MG63 (cell line): ENCODE measurements at places on chromosomes 12 and 14. TPM values are rescaled to one million over a fixed set of nuclear protein-coding genes. Genes with fewer than 3 reads are reported as not detected.
A peak's percentile ranks its signal among the peaks of the same experiment; 100 is the strongest.

SNRNP35 gene
- 2.8 and 16.4 TPM in 2 replicates for total RNA-seq

CPNE6 gene
- total RNA-seq, result not detected in 2 replicates

- no peak for DNase-seq
Observed at GRCh38 chr14:61438497-61438859, 117.1 kb downstream of the PRKCH start.

GRCh38 chr14:69537900-69538299 is 36.8 kb downstream of the CCDC177 start:
- no peak for DNase-seq

DNA sequence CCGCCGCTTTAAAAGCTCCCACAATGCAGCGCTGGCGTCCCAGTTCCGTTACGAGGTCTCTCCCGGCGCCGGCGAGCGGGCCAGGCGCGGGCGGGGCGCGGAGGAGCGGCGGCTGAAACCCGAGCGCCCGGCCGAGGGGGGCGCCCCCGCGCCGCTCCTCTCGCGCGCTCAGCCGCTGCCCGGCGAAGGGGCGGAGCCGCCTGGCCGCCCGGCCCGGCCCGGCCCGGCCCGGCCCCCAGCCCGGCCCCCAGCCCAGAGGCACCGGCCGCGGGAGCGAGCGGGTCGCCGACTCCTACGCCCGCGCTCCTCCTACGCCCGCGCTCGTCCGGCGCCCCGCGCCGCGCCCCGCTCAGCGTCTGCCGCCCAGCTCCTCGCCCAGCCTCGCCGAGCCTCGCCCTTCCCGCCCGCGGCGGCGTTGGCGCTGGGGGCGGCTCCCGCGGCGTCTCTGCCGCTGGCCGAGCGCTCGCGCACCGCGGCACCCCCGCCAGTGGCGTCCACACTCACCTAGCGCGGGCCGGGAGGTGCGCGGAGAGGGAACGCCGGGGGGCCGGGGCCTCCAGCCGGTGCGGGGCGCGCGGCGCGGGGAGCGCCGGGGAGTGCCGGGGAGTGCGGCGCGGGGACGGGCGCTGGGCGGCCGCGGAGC is at the start of gene RASSF8:
Gene RASSF8, plus strand, starts transcription at position 255 of the 643 bp plus-strand sequence. CDS start 96,662 bp downstream, outside the sequence.
- DNase-seq, result peak; percentile 82

GRCh38 chr14:58746261-58746660 is 108.5 kb downstream of the DACT1 start:
- no peak for DNase-seq

DNA sequence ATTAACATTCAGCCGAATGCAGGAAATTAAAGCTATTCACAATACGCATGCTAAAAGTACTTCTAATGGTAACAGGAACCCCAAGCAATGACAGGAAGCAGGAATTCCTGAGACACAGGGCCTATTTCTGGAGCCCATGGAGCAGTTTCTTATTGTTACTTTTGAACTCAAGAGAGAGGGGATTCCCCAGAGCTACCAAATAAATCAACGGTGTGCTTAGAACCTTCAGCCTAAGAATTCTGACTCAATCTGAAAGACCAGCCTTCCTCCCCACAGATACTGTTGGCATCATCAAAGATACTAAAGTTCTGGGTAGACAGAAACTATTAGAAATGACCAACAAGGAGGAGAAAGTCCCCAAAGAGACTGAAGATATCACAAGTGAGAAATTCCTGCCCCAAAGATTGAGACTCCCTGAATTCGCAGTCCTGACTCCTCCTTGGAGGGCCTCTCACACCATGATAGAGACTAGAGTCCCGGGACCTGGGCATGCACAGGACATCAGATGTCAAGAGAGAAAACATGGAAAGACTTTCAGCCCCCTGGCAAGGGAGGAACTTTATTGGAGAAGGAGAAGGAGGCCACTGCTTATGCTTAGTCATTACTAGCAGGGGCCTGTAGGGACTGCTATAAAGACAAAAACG is 32.7 kb downstream of the RTRAF start:
- DNase-seq, result no peak

HHIPL1 gene
- not detected in 2 replicates for total RNA-seq

- no peak for DNase-seq
Observed at GRCh38 chr14:97959251-97959650, 1162.1 kb downstream of the VRK1 start.

PSMA6 gene
- total RNA-seq, result 302 and 372 TPM in 2 replicates

PRH2 gene
- not detected in 2 replicates for total RNA-seq

DNA sequence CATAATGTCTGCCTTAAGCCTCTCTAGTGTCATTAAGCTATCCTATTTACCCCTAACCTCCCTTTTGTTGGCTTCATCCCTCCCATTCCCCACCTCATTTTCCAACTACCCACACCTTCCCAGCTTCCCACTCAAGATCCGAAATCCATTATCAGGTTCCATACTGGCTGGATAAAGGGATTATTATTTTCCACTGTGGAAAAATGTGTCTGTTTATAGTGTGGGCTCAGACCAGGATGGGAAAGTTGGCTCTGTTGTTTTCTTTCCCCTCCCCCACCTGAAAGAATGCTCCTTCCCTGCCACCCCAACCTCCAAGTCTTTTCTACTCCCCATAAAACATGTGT is 49.8 kb downstream of the SUSD6 start:
- DNase-seq, result no peak

GRCh38 chr14:20223410-20223809 is at the start of gene OR11H6:
TSS of gene OR11H6 (plus strand) at chr14:20223710. CDS start at chr14:20223710, 0 bp downstream.
- DNase-seq, result no peak

GRCh38 chr12:131922772-131923171 is 6.3 kb upstream of the PUS1 start:
- no peak for DNase-seq

GRCh38 chr14:60090864-60091519 is 731 bp upstream of the PCNX4 start:
- DNase-seq, result peak; percentile 33

GRCh38 chr12:76183459-76184186 is 99.1 kb upstream of the NAP1L1 start:
- DNase-seq, result peak; percentile 89

DNA sequence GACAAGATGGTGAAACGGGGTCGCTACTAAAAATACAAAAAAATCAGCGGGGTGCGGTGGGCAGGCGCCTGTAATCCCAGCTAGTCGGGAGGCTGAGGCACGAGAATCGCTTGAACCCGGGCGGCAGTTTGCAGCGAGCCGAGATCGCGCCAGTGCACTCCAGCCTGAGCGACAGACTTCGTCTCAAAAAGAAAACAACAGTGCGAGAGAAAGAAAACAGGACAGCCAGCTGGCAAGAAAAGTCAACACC is 633 bp upstream of the RNU4-2 start:
- DNase-seq, result no peak

GRCh38 chr12:44296624-44297197 is 460.8 kb downstream of the TMEM117 start:
- peak; percentile 3 for DNase-seq

DNA sequence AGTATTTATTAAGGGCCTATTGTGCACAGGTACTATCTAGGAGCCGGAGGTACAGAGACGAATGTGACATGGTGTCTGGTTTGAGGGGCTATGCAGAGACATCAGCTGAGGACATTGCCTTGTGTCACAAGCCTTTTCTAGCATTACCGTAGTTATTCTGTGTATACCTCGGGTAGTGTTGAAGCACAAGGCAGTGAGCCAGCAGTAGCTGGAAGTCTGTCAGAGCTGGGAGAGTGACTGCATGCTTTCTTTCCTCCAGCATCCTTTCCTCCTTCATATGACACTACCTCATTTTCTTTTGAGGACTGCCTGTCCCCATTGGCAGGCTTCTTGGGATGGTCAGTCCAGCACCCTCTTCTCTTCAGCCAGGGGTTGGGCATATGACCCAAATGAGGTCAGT is 77.0 kb downstream of the POLR3B start:
- DNase-seq, result no peak

TMEM121 gene
- 7.1 and 17.0 TPM in 2 replicates for total RNA-seq

DNA sequence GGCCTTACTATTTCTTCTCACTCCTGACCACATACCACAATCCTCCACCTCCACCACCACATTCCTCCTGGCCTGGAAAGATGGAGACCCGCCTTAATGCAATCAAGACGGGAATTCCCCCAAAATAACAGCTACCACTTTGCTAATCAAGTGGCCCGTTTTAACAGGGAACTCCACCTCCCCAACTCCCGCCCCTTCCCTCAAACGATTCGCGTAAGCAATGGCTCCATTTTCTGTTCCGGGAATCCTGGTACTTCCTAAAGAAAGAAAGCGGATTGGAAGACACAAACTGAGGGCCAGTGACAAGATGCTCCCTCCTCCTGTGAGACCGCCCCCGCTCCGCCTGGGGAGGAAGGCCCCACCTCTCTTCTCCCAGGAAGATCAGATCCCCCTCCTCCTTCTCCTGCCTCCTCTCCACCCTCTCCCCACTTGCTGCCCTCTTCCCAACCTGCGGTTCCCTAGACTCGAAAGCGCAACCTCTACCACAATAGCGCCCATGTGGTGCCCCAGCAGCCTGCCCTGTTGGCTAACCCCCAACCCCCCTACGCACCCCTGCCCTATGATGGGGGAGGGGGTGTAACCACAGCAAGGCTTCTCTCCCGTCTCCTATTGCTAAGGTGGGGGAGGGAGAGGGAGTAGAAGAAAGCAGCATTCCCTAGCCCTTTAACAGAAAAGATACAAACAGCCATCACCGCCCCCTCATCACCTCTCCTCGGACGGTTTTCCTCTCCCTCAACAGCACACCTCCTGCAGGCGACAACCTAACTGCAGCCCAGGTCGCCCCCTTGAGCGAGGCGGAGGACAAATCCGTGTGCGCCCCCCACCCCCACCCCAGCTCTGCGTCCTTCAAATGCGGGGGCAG is 777 bp downstream of the ARF3 start:
- peak; percentile 92 for DNase-seq

GRCh38 chr14:83217492-83217891 is 1683.8 kb upstream of the SEL1L start:
- DNase-seq, result peak; percentile 20
